ENCODE measurements at places on chromosomes 7 and 10.

GRCh38 chr7:44308596-44309270 lies 16.7 kb downstream of the CAMK2B start:
- no peak for DNase-seq

DNA sequence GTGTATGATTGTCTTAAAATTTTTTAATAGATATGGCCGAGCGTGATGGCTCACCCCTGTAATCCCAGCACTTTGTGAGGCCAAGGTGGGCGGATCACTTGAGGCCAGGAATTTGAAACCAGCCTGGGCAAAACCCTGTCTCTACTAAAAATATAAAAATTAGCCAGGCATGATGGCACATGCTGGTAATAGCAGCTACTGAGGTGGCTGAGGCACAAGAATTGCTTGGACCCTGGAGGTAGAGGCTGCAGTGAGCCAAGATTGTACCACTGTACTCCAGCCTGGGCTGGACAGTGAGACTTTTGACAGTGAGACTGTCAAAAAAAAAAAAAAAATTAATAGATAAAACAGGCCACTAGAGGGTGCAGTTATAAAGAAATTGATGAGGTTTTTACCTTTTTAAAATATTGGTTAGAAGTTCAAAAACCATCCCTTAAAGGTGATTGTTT lies 20.5 kb downstream of the NOM1 start:
- no peak for DNase-seq

- no peak for DNase-seq
Measured at GRCh38 chr7:94294471-94295131, 100.1 kb upstream of the COL1A2 start.

DNA sequence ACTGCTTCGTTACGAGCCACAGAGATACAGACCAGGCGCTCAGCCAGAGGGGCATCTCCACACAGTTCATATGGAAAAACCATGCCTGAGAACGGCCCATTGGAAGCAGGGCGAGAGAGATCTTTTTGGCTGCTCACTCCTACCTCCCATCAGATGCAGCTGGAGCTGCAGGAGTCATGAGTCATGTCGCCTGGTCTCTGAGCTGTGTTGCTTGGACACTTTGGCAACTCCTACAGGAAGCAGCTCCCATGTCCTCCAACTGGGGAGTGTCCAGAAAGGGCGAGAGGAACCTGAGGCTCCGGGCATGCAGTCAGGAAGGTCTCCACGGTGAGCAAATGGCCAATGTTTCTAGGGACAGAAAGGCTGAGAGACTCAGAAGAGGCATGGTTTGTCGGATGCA lies 24.9 kb downstream of the INSIG1 start:
- DNase-seq: no peak

GRCh38 chr7:112699725-112700513 lies 90.3 kb downstream of the TMEM168 start:
- no peak for DNase-seq

DNA sequence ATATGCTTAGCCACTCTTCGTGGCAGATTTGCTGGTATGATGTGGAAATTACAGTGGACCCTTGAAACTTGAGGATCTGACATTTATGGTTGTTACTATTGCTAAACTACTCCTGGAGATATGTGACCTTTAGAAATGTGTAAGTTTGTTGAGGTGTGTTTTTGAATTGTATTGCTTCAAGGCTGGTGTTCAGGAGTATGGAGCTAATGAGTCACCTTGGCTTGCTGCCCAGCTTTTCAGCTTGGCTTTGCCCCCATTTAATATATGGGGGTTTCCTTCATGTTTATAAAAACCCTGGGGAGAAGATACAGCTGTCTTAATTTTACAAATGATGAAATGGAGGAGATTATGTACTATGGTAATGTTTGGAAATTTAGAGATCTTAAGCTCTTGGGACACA lies 11.6 kb downstream of the HBP1 start:
- DNase-seq: no peak

DNA sequence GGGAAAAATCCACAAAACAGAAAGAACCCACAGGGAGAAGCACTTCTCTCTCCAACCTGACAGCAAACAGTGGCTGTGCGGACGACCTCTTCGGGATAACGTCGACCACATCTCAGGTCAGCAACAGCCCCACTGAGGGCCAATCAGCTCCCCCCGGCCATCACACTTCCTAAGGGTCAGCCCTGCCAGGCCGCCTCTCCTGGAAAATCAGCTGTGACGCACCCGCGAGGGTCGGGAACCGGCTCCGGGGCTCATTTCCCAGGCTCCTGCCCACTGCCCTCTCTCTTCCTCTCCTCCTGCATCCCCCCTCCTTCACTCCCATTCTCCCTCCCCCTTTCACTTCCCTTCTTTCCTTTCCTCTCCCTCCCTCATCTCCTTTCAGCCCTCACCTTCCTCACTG lies 118.3 kb downstream of the DIP2C start:
- no peak for DNase-seq

- DNase-seq: no peak
Measured at GRCh38 chr10:88833723-88834122, 17.9 kb downstream of the ANKRD22 start.

GRCh38 chr10:2933071-2933470 lies 134.3 kb upstream of the PFKP start:
- DNase-seq: no peak

DNA sequence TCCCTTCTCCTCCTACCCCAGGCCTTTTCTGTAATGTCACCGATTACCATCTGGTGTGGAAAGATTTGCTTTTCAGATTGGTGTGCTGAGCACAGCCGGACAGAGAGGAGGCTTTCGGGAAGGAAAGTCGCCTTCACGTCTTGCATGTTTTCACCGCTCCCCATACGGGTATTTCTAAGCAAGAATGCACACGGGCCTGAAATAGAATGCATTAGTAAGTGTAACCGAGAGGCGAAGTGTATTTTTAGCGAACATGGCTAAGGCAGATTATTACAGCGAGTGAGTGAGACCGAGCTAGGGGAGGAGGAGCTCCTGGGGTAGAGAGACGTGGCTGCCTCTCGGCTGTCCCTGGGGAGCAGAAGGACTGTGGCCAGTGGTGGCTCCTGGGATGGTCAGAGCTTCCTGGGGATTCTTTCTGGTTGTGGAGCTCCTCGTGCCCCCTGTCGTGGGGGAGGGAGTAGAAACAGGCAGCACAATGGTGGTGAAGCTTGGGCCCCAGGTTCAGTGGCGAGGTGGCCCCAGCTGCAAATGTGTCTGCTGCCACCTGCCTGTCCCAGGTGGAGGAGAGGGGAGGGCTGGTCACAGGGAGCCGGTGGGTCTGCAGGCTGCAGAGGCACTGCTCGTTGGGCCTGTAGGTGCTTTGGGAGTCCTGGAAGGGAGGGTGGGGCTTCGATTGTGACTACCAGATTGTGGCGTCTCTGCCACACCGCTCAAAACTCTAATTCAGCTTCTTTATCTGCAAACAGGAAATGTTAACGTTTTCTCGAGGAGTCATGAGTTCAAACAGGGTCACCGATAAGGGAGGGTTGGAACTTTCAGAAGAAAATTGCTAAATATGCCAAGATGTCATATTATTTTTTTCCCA lies 135.8 kb downstream of the CAMK1D start:
- no peak for DNase-seq

- no peak for DNase-seq
Measured at GRCh38 chr10:5545778-5546710, 21.3 kb downstream of the CALML3 start.

DNA sequence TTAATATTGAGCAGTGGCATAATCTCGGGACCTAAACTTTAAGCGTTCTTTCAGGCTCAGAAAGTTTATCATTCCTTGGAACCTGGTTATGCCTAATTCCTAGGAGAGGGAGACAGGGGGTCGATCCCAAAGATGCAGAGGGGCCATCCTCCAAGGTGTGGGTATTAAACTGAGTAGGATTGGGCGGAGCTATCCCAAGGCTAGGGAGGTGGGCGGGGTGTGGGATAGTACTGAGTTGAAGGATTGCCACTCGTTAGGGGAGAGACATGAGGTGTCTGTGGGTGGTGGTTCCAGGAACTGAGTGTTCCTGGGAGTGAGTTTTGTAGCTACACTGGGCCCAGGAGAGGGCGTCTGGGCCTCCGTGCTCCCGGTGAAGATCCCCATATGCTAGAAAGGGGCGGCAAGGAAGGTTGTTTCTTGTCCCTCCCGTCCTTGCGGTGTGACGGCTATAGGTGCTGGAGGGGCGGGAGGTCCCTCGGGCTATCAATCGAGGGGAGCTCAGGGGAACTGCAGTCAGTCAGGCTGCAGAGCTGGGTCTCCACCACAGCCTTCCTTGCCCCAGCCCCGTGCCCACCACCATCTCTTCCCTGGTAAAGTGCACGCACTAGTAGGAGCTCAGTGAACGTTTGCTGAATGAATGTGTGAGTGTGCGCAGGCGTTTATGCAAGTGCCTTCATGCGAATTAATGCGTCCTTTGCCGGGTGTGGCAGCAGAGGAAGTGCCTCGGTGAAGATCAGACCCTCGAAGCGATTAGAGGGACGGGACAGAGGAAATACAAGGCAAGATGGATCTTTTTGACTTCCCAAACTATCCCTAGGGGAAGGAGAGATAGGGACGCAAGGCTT lies 3.0 kb upstream of the HMX2 start:
- DNase-seq: no peak

DNA sequence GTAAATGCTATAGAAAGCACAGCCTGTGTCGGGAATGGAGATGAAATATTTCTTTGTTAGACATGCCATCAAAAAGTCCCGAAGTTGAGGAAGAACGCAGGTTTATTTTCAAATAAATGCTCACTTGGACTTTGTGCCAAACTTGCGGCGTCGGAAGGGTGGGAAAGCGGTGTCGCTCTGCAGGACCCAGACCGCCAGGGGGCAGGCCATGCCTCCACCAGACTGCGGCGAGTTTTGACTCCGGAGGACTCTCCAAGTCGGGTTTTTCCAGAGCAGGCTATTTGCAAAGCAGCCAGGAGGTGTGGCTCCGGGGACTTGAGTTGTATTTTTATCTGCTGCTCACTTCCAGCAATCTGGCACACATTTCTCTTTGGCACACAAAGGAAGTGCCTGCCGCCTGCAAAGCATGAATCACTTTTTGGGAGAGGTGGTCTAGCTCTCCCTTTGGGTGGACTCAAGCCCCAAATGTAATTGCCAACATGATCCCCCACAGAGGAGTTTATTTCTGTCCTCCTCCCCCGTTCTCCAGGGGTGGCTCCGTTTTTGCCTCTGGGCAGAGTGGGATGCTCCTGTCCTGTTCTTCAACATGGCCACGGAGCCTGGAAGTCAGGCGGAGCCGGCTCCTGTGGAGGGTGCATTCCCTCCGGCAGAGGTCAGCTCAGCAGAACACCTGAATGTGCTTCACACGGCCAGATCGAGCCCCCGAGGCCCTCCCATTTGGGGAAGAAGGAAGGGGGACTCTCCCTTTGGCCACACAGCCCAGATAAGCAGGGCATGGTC lies 82.3 kb upstream of the GPR26 start:
- DNase-seq: peak; percentile 79

- no peak for DNase-seq
Measured at GRCh38 chr7:84399661-84400060, 205.1 kb upstream of the SEMA3A start.

DNA sequence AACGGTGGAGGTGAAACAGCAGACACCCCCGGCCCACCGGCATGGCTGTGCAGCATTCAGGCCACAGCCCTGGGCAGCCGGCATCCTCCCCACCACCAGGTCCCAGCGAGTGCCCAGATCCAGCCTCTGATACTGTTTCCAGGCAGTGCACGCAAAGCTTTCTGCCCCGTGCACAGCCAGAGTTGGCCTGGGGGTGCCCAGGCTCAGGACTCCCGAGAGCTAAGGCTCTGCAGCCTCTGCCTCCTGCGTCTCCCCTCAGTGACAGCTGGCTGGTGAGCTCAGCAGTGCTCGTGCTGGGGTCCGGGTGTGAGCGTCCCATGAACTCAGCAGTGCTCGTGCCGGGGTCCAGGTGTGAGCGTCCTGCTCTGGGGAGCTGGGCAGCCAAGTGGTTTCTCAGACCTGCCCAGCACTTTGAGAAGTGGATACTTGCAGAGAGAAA lies 65.4 kb downstream of the CFAP46 start:
- DNase-seq: peak; percentile 30

GRCh38 chr7:2559283-2559950 lies 638 bp downstream of the IQCE start:
- peak; percentile 80 for DNase-seq

- DNase-seq: no peak
Measured at GRCh38 chr7:31413766-31414165, 73.2 kb upstream of the NEUROD6 start.

DNA sequence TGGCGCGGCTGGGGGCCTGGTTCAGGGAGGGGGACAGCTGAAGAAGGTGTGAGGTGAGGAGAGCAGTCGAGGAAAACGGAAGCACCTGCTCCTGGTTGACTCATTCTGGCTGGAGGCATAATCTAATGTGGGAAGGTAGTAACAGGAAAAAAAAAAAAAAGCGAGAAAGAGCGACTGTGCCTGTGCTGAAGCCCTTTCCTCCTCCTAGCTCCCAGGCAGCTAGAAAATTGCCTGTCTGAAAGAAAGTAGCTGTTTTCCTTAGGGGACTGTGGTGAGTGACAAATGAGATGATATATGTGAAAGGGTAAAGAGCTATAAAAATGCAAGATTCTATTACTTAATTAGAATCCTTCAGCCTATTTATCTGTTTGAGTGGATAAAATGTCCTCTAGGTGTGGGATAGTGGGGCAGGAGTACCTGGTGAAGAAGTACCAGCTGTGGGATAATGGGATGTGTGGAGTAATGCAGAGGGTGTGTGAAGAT lies 4.9 kb upstream of the MEST start:
- no peak for DNase-seq

GRCh38 chr7:151339651-151340382 lies 1.8 kb upstream of the NUB1 start:
- DNase-seq: no peak

GRCh38 chr10:60186315-60187071 lies 203.2 kb downstream of the ANK3 start:
- peak; percentile 75 for DNase-seq

DNA sequence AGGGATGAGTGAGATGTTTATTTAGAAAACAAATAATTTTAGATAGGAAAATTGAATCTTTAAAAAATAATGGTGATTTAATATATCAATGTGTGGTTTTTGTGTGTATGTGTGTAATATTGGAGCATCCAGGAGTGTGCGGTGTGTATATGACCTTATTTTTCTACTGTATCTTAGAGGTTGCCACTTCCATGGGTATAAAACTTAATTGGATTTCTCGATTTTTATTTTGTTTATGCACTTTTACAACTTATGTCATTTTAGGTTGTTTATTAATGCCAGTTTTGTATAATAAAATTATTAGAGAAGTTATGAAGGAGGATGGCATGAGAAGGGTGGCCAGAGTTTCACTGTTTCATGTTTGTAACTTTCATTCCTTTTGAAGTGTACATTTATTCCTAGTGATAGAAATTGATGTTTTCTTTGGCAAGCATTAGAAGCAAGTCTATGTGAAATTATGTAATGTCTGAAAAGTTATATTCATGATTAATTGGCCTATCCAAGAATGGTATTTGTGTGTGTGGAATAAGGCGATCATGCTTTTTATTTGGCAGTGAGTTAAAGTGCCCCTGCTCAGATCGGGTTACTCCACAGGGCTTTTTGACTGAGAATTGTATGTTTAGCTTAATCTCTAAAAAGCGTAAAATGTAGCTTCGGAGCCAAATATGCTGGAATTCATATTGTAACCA lies 110.3 kb downstream of the KAT6B start:
- DNase-seq: no peak

- DNase-seq: no peak
Measured at GRCh38 chr10:114303556-114303955, 64.5 kb downstream of the VWA2 start.

Data from Right ventricle myocardium inferior (tissue), 1 donor.